Cardiac muscle cell (in vitro differentiated cells and primary cell): ENCODE measurements at places on chromosomes 12 and 14. TPM values are rescaled to one million over a fixed set of nuclear protein-coding genes. Genes with fewer than 3 reads are reported as not detected.

DNA sequence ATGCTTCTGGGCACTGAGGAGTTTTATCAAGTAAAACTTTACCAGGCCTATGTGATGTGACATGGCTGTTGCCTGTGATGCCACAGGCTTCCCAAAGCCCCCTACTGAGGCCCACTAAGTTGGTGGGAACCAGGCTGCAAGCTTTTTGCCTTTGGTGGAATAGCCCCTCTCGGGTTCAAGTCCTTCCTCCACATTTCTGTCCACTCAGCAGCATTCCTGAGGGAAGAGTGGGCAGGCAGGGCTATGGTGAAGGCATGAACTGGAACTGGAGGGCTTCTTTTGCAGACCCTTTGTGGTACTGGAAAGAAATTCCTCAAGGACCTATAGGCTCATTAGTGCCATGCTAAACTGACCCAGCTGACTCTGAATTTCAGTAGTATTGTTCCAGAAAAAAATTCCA is 48.5 kb downstream of the WDR20 start:
- H3K4me1 ChIP-seq, result peaks cover 25% of the 10 kb centered on the region
- H3K36me3 ChIP-seq, result no peaks in the 10 kb centered on the region
- peak overlapping the region; percentile 37 for H3K27ac ChIP-seq
- DNase-seq, result no peak
- no peak overlapping the region for H3K4me3 ChIP-seq

DNA sequence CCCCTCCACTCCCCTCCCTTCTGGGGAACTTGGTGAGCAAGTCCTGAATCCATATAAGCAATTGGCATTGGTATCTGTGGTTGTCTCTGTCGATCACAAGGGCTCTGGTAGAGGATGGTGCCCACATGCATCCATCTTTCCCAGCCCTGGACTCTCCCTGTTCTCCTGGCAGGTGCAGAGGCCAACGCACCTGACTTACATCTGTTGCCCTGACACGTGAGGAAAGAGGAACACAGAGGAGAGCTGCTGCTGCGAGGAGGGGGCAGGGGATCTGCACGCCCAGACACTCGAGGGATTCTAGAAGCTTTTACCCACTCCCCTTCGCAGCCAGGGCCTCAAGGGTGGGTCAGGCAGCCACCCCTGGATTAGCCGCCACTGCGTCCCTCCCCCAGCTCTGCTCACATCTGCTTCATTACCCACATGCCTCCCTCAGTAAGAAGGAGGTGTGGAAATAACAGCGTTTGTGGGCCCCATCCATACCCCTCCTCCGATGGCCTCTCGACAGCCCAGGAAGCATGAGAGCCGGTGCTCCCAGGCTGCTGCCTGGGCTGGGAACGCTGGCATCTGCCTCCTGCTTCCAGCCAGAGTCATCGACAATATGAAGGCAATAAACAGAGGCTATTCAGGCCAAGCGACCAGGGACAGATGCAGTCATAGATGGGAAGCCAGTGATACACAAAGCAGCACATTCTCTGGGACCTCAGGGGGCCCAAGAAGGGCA is 56.5 kb downstream of the KDM2B start:
- peaks cover 2% of the 10 kb centered on the region for H3K36me3 ChIP-seq
- no peak for DNase-seq
- peak overlapping the region; percentile 68 for H3K27ac ChIP-seq
- peaks cover 8% of the 10 kb centered on the region for H3K4me1 ChIP-seq
- H3K4me3 ChIP-seq, result no peak overlapping the region

GRCh38 chr14:35438910-35439713 is 34.6 kb upstream of the NFKBIA start:
- no peak overlapping the region for H3K4me3 ChIP-seq
- no peak overlapping the region for H3K27ac ChIP-seq
- H3K27me3 ChIP-seq, result no peaks in the 10 kb centered on the region
- no peaks in the 10 kb centered on the region for H3K36me3 ChIP-seq
- DNase-seq, result no peak

- no peak overlapping the region for H3K4me3 ChIP-seq
- no peak for DNase-seq
- H3K27ac ChIP-seq, result no peak overlapping the region
- no peaks in the 10 kb centered on the region for H3K36me3 ChIP-seq
- no peaks in the 10 kb centered on the region for H3K4me1 ChIP-seq
These were observed 282.7 kb downstream of the ATXN7L3B start for GRCh38 chr12:74820324-74820723.

- peak; percentile 5 for DNase-seq
- no peak overlapping the region for H3K27ac ChIP-seq
- H3K4me3 ChIP-seq, result no peak overlapping the region
- no peaks in the 10 kb centered on the region for H3K4me1 ChIP-seq
These were observed 33.0 kb upstream of the BICDL1 start for GRCh38 chr12:119956047-119956446.

- no peaks in the 10 kb centered on the region for H3K4me1 ChIP-seq
- H3K36me3 ChIP-seq, result no peaks in the 10 kb centered on the region
- no peaks in the 10 kb centered on the region for H3K27me3 ChIP-seq
- H3K4me3 ChIP-seq, result no peak overlapping the region
- DNase-seq, result no peak
These were observed 254.9 kb downstream of the AACS start for GRCh38 chr12:125320177-125320576.

GRCh38 chr12:13101821-13102375 is 1.6 kb downstream of the GSG1 start:
- no peaks in the 10 kb centered on the region for H3K36me3 ChIP-seq
- H3K4me3 ChIP-seq, result peak overlapping the region; percentile 29
- H3K4me1 ChIP-seq, result no peaks in the 10 kb centered on the region
- DNase-seq, result peak; percentile 32

- DNase-seq, result no peak
- no peaks in the 10 kb centered on the region for H3K36me3 ChIP-seq
- H3K27ac ChIP-seq, result no peak overlapping the region
- H3K4me3 ChIP-seq, result no peak overlapping the region
- H3K4me1 ChIP-seq, result peaks cover 2% of the 10 kb centered on the region
These were observed 266.2 kb downstream of the RAD51B start for GRCh38 chr14:68085742-68086141.

- H3K4me1 ChIP-seq, result peaks cover 16% of the 10 kb centered on the region
These were observed 17.4 kb downstream of the CEP170B start for GRCh38 chr14:104882325-104882973.

- H3K4me3 ChIP-seq, result no peak overlapping the region
- H3K36me3 ChIP-seq, result no peaks in the 10 kb centered on the region
- no peaks in the 10 kb centered on the region for H3K27me3 ChIP-seq
- H3K27ac ChIP-seq, result no peak overlapping the region
These were observed 138.3 kb upstream of the SFSWAP start for GRCh38 chr12:131572626-131573025.

DNA sequence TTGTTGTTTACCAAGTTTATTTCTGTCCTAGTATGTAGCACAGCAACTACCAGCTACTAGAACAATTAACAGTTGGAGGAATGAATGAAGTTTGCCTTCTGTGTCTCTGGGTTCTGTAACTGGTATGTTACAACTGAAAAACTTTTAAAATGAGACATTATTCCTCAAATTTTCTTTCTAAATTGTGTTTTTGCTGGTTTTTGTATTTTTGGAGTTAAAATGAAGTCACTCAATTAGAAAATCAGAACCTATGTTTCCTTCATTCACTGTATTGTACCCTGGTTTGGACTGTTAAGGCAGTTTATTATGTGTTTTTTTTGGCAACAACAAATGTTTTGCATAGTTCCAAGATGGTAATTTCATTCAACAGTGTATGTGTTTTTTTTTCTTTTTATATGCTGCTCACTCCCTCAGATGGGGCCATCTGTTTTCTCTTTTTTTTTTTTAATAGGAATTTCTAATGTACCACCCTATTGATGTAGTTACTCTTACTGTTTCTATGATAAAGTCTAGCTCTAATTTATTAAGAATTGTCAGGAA is 30.2 kb upstream of the EVL start:
- no peaks in the 10 kb centered on the region for H3K4me1 ChIP-seq
- no peaks in the 10 kb centered on the region for H3K36me3 ChIP-seq
- no peak for DNase-seq

DNA sequence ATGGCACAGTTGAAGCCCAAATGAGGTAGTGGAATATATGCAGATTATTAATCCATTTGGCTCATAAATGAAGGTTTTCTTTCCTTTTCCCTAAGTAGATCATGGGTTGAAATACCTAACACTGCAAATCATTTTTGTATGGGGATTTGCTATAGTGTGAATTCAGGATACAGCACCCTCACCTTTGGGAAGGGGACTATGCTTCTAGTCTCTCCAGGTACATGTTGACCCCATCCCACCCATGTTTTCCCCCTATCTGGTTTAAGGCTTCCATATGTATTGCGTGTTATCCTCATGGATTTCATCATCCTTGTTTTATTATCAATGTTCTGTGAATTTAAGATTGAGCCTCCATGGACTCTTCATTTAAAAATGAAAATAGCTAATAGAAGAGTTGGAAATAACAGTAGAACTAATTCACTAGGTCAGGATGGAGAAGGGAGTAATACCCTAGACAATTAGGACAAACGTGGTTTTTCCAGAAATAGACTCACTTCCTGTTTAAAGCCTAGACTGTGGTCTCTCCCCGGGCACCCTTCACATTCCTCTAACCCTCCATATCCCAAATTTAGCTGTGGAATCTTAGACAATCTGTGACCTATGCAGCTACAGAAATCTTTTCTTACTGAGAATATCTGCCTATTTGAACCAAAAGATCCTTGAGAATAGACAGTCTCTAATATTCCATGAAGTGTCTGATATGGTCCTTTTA is 56.5 kb downstream of the DAD1 start:
- no peak overlapping the region for H3K4me3 ChIP-seq
- peaks cover 9% of the 10 kb centered on the region for H3K4me1 ChIP-seq
- no peaks in the 10 kb centered on the region for H3K27me3 ChIP-seq
- no peaks in the 10 kb centered on the region for H3K36me3 ChIP-seq

- H3K36me3 ChIP-seq, result no peaks in the 10 kb centered on the region
- no peaks in the 10 kb centered on the region for H3K4me1 ChIP-seq
- no peak for DNase-seq
- H3K27me3 ChIP-seq, result peaks cover 4% of the 10 kb centered on the region
- H3K4me3 ChIP-seq, result no peak overlapping the region
These were observed 4.3 kb upstream of the APOF start for GRCh38 chr12:56366948-56367347.

DNA sequence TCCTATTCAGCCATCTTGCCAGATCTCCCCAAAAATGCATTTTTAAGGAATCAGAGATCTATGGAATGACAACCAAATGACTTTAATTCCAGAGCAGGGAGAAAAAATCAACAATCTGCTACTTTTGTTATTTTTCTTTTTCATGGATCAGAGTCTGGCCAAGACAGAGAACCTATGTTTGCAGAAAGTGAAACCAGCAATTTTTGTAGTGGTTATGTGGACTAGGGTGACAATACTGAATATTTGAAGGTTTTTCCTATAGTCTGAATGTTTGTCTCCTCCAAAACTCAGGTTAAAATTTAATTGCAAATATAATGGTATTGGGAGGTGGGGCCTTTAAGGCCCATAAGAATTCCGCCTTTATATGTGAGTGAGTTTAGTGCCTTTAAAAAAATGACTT is 30.9 kb downstream of the KLRK1 start:
- no peaks in the 10 kb centered on the region for H3K27me3 ChIP-seq
- peaks cover 20% of the 10 kb centered on the region for H3K4me1 ChIP-seq
- no peak for DNase-seq
- H3K27ac ChIP-seq, result no peak overlapping the region
- no peak overlapping the region for H3K4me3 ChIP-seq

DNA sequence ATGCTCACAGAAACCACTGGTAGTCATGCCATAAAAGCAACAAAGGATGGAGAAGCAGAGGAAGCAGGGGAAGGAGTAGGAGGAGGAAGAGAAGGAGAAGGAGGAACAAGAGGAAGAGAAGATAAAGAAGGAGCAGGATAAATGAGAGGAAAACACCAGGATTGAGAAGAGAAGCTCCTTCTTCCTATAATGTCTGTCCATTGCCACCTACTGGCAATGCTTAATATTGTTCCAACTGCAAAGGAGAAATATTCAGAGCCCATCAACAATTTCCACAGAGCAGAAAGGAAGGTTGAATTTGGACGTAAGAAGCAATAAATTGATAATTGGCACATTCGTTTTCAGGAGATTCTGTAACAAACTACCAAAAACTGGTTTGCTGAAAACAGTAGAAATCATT is 898.4 kb downstream of the SLC16A7 start:
- H3K27ac ChIP-seq, result no peak overlapping the region
- DNase-seq, result peak; percentile 26
- no peaks in the 10 kb centered on the region for H3K36me3 ChIP-seq
- H3K4me3 ChIP-seq, result no peak overlapping the region
- no peaks in the 10 kb centered on the region for H3K4me1 ChIP-seq

ADCK1 gene
- 20.3 and 20.6 TPM in 2 replicates for polyA plus RNA-seq

CLEC1B gene
- not detected in 2 replicates for polyA plus RNA-seq

ANKS1B gene
- 1.9 TPM in 1 of 2 replicates, not detected in the other for polyA plus RNA-seq

GALNT4 gene
- 1.3 and 1.9 TPM in 2 replicates for polyA plus RNA-seq

MYO1A gene
- polyA plus RNA-seq, result 1.5 TPM in 1 of 2 replicates, not detected in the other

NGB gene
- not detected in 2 replicates for polyA plus RNA-seq

CD163L1 gene
- polyA plus RNA-seq, result 1.7 TPM in 1 of 2 replicates, not detected in the other

PPP2R5E gene
- polyA plus RNA-seq, result 22.7 and 24.8 TPM in 2 replicates

GSG1 gene
- polyA plus RNA-seq, result 0.12 TPM in 1 of 2 replicates, not detected in the other

ADSS1 gene
- 53.4 and 73.3 TPM in 2 replicates for polyA plus RNA-seq

CCDC197 gene
- polyA plus RNA-seq, result 0.21 TPM in 1 of 2 replicates, not detected in the other

PLA2G1B gene
- not detected in 2 replicates for polyA plus RNA-seq

PAH gene
- not detected in 2 replicates for polyA plus RNA-seq

PXMP2 gene
- polyA plus RNA-seq, result 70.1 and 111 TPM in 2 replicates
